Kidney capillary endothelial cell (primary cell): ENCODE measurements at places on chromosomes 13 and 19.
A peak's percentile ranks its signal among the peaks of the same experiment; 100 is the strongest.

DNA sequence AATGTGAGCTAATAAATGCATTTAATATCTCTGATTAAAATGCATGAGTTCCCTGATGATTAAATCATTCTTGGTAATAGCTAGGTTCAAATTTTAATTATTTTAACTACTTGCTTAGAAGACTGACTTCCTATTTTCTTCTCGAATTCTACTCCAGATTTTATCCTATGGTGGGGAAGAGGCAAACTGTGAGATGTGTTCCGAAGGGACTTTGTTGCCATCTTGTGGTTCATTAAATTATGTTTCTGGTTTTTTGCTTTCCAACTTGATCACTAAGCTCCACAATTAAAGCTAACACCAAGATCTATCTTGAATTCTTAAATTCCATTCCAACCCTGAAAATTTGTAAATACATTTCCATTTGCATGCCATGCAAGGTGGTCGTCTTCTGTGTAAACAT, 538.4 kb upstream of the PCDH20 start:
- DNase-seq, result peak; percentile 4

- no peak for DNase-seq
These were observed 16.4 kb upstream of the EMP3 start for GRCh38 chr19:48308631-48309586.

DNA sequence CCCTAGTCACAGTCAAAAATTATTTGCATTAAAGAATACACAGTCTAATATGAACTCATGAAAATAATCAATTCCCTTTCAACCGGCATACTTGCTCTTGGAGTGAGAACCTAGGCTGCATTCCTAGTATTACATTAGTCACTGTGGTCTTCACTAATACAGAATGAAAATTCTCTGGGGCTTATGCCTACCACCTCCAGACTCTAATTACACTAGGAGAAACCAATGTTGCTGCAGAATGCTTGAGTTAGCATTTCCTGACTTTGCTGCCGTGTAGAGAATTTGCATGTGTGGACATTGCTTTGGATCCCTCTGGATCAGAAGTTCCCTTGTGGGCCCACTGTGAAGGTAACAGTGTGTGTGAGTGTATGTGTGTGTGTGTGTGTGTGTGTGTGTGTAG, 87.8 kb downstream of the CCNA1 start:
- no peak for DNase-seq

GRCh38 chr19:14088634-14089411, 1.7 kb downstream of the SAMD1 start:
- no peak for DNase-seq

DNA sequence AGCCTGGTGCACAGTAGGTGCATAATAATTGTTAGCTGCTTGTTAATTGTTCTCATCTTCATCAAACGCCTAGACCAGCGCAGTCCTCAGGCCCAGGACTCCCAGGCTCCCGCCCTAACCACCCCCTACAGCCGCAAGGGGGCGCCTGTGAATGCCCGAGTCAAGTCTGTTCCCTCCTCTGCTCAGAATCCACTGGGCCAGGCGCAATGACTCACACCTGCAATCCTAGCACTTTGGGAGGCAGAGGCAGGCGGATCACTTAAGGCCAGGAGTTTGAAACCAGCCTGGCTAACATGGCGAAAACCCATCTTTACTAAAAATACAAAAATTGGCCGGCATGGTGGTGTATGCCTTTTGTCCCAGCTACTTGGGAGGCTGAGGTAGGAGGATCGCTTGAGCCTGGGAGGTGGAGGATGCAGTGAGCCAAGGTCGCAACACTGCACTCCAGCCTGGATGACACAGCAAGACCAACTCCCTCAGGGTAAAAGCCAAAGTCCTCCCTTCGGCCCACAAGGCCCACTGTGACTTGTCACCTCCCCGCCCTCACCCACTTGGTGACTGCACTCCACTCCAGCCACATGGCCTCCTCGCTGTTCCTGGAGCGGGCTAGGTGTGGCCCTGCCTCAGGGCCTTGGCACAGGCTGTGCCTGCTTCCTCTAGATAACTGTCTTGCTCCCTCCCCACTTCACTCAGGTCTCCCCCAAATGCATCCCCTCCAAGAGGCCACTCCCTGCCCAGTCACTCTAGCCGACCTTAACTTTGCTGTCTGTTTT, 9.1 kb downstream of the ZNF653 start:
- peak; percentile 74 for DNase-seq

GRCh38 chr13:107765724-107766401, 449.5 kb downstream of the LIG4 start:
- no peak for DNase-seq

- DNase-seq, result no peak
These were observed 44.8 kb upstream of the ALOX5AP start for GRCh38 chr13:30690282-30691188.

GRCh38 chr19:30363073-30363472, 9.1 kb upstream of the ZNF536 start:
- no peak for DNase-seq

DNA sequence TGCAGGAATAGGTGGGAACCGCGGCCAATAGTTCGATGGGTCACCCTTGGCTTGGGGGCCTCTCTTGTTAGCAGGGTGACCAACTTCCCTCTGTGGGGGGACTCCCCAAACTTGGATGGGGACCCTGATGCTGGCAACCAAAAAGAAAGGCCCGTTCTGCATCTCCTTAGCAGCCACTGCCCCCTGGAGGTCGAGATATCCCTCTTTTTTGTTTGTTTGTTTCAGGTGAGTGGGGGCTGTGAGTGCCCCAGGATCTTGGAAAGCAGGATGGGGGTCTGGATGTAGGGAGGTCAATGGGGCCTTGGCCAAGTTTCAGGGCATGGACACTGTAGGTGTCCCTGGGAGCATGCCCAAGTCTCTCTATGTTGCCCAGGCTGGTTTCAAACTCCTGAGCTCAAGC, 7.7 kb upstream of the CRTC1 start:
- no peak for DNase-seq

DNA sequence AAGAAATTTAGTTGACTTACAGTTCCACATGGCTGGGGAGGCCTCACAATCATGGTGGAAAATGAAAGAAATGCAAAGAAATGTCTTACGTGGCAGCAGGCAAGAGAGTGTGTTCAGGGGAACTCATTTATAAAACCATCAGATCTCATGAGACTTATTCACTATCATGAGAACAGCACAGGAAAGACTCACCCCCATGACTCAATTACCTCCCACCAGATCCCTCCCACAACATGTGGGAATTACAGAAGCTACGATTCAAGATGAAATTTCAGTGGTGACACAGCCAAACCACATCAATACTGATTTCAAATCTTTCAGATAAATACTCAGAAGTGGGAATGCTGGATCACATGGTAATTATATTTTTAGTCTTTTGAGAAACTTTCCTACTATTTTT, 1357.9 kb downstream of the SLITRK5 start:
- no peak for DNase-seq

GRCh38 chr19:8462571-8462970, 17.8 kb downstream of the HNRNPM start:
- DNase-seq, result no peak

- DNase-seq, result peak; percentile 16
These were observed 494 bp downstream of the NCLN start for GRCh38 chr19:3186160-3186688.

GRCh38 chr19:48646722-48647216, 782 bp upstream of the CA11 start:
- no peak for DNase-seq

- DNase-seq, result no peak
These were observed 6.3 kb upstream of the NLRP2 start for GRCh38 chr19:54959840-54960239.

- DNase-seq, result no peak
These were observed 9.1 kb upstream of the SLC35E1 start for GRCh38 chr19:16581145-16581970.

DNA sequence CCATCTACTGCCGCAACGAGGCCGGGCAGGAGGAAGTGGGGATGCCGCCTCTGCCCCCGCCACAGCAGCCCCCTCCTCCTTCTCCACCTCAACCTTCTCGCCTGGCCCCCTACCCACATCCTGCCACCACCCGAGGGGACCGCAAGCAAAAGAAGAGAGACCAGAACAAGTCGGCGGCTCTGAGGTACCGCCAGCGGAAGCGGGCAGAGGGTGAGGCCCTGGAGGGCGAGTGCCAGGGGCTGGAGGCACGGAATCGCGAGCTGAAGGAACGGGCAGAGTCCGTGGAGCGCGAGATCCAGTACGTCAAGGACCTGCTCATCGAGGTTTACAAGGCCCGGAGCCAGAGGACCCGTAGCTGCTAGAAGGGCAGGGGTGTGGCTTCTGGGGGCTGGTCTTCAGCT, 3.4 kb upstream of the NUP62 start:
- no peak for DNase-seq

DNA sequence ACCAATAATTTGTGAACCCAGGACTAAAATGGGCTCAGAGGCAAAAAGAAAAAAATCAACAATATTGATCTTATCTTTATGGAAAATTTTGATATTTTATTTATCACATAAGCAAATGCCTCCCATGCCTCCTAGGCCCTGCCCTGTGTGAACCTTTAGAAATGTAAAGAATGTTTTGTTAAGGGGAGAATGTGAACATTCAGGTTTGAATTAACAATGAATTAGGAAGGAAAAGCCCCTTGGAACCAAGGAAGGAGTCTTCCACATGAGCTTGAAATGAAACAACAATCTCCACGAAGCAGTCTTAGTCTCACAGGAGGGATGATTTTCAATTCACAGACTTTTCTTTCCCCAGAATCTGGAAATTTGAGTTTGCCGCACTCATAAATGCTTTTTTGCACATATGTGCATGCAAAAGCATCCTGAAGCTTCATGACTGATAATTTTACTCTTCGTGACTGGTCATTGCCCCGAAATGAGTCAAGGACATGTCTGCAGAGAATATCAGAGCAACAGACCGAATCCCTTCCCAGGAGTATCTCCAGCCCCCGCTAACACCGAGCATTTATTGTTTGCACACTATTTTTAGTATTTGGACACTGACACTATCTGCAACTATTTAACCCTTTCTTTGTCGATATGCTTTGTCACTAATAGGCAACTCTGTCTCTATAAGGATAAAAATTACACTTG, 135.2 kb downstream of the DCT start:
- no peak for DNase-seq

DNA sequence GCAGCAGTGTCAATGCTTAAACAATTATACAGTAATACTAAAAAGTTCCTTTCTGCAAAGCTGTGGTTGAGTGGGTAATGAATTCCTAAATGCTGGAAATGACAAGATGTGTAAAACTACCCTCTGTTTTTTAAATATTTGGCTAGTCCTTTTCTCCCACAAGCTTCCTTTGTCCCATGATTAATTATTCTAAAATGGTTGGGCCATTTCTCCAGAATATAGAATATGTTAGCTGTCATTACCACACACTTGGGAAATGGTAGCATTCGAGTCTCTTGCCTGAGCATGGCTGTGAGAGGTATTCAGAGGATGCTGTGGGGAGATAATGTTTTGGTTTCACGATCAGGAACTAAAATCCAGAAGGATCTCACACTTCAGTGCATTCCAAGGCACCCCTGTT, 1185.8 kb downstream of the UQCRFS1 start:
- DNase-seq, result no peak

GRCh38 chr19:2454962-2455850, 1.6 kb downstream of the LMNB2 start:
- no peak for DNase-seq

DNA sequence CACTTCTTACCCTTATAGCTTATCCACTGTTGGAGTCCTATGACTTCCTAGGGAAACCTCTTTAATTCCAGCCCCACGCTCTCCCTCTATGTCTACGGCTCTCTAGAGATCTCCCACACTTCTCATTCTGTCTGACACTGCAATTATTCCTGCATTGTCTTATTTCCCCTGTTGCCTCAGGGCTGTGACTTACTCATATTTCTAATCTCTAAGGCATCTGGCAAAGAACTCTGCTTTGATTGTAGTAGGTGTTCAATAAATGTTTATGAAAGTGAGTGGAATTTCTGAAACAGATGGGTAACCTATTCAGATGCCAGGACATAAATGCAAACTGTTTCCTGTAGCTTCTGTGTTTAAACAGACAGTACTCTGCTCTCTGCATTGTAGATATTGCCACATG, 102.4 kb upstream of the SERTM1 start:
- no peak for DNase-seq
